ENCODE measurements at places on chromosomes 3 and 15.

DNA sequence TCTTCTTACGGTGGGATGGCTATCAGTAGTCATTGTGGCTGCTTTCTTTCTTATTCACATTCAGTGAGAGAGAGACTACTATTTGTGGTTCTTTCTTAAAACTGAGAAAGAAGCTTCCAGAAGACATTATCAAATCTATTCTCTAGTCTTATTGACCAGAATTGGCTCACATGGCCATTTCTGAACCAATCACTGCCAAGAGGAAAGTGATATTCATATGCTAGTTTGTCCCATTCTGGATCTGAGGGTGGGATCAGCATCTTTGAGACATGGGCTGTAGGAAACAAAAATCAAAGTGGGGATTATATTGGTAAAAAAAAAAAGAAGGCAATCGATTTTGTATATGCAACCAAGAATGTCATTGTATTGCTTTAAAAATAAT is 106.4 kb upstream of the RASGRP1 start:
- DNase-seq, result no peak

DNA sequence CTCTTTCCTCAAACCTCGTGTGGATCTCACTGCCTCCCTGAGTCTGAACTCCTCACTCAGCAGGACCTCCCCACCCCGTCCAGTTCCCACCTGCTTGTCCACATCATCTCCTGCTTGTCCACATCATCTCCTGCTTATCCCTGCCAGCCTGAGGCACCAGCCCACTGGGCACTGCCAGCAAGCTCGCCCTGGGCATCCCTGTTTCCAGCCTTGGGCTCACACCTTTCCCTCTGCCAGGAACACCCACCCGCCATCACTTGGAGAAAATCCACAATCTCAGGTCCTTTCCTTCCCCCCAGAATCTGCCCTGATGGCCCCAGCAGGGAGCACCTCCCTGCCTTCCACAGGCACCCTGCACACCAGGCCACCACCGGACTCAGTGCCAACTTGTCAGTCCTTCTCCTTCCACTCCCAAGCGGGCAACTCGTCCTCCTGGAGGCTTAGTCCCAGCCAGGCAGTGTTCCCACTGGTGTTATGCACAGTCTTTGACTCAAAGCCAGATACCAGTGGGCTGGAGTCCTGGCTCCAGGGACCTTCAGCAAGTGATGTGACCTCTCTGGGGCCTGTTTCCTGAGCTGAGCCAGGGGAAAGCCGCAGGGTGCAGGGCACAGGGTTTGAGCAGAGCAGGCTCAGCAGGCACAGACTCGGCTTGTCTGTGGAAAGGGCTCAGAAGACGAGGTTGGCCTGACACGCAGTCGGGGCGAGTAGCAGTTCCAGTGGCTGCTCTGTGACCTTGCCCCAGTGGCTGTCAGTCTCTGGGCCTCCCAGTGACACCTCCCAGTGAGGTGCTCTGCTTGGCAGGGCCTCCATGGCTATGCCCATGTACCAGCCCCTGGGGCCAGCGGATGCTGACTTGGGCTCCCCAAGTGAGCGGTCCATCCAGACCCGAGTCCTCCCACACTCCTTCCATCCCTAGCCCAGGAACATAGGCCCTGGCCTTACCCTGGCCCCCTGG is 9.5 kb upstream of the MESP2 start:
- DNase-seq, result no peak

DNA sequence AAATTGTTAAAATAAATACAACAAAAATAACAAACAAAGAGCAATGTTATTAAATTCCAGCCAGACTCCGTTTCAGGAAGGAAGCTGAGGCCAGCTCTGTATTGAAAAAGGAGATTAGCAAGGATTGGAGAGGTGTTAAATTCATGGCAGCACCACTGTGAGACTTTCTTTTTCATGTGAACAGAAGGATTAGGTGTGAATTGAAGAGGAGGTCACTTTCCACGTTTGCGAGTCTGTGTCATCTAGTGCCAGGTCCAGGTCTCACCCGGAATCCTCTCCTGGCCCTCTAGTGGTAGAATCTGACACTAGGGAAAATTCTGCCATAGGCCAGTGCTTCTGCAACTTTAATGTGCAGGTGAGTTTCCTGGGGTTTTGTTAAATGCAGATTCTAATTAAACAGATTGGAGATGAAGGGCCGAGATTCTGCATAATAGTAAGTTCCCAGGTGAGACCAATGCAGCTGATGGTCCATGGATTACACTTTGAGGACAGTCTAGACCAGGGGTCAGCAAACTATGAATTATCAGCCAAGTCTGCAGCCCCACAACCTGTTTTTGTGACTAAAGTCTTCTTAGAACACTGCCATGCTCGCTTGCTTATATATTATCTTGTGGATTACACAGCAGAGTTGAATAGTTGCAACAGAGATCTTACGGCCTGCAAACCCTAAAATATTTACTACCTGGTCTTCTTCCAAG is 9.2 kb upstream of the SLC6A1 start:
- no peak for DNase-seq

- DNase-seq, result no peak
Measured at GRCh38 chr3:191139736-191140135, 59.3 kb upstream of the OSTN start.

GRCh38 chr15:99071091-99071680 is 33.7 kb upstream of the SYNM start:
- no peak for DNase-seq

DNA sequence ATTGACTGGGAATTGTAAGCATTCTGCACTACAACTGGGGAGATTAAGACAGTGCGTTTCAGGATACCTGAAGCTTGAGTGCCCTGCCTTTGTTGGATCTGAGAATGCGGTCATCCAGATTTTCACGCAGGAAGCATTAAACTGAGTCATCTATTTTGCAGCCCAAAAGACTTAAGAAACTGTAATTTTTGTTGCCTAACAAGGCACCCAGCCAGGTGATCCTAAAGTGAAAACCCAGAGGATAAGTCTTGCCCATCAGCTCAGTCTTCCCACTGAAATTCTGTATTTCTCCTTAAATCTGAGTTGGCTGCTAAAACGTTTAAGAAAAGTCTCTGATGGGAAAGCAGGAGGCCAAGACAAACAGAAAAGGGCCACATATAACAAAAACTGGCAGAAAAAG is 242.5 kb upstream of the TMCO5A start:
- DNase-seq, result no peak

DNA sequence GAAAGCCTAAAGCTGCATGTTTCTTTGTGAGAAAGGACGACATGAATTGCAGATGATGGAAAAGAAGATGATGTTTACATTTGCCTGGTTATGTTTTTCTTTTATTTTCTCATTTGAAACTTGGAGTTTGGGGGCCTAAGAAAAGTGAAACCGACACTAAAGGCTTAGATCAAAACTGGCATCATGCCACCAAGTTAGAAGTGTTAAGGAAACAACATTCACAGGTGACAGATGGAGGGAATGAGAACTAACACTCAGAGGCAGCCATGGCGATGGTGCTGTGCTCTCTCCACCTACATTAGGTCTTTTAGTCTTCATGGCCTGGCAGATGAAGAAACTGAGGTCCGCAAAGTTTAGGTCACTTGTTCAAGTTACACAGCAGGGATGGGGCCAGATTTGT is 923.6 kb downstream of the TUSC7 start:
- DNase-seq, result no peak
